ENCODE measurements at places on chromosomes 7 and 10.

DNA sequence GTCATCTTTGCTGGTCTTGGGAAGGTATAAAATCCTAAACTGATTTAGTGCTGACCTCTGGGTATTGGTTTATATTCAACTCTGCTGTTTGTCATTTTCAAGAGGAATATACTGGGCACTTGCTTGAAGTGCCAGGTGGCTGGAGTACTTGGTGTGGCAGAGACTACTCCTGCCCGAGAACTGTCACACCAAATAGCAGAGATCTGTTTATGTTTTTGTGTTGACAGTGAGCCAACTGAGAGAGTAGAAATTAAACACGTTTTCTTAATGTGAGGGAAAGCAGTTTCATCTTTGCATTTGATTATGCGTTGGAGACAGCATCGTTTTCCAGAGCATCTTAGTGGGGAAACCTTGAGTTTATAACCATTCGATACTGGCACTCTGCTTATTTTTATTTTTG lies 174.4 kb downstream of the CDCA7L start:
- no peak for DNase-seq

- no peak for DNase-seq
Measured at GRCh38 chr7:157753713-157754415, 417.1 kb downstream of the DNAJB6 start.

GRCh38 chr10:112649006-112649821 lies 202.2 kb downstream of the VTI1A start:
- DNase-seq, result no peak

DNA sequence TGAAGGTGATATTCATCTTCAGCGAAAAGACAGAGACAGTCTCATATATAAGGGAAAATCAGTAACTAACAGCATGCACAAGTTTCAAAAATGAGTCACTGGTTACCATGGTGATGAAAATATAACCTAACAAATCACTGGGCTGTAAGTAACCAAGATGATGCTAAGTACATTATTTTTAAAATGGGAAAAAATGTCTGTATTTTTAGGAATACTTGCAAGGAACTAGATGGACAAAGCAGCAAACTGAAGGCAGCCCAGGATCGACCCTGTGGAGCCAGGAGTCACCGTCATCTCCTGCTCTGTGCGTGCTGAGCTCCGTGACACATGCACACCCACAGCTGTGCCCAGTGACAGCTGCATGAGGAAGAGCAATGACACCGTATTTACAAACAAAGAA lies 137.3 kb downstream of the ELMO1 start:
- DNase-seq, result no peak

DNA sequence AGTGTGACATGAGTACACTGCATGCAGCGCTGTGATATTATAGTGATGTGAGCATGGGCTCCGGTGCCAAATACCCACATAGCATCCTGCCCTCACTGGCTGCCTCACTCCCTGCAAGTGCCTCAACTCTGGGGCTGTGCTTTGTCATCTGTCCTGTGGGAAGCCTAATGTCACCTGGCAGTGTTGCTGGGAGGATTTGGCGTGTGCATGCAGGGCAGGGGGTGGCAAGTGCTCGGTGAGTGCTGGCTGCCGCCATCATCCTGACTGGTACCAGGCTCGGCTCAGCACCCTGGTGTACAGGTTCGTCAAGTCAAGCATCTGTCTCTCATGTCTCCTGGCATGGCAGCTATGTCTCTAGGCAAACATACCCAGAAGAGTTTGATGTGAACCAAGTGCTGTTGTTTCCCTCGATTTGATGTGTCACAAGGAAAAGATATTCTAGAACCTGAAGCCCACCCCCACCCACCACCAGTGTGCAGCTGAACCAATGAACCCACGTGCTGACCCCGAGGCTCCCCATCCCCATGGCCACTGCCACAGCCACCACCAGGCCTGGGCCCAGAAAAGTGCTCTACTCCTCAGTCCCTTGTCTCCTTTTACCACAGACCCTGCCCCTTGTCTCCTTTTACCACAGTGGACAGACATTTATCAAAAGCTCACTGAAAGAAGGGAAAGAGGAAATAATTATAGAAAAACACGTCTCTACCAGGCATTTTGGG lies 135.8 kb downstream of the MAPK8 start:
- DNase-seq, result no peak

DNA sequence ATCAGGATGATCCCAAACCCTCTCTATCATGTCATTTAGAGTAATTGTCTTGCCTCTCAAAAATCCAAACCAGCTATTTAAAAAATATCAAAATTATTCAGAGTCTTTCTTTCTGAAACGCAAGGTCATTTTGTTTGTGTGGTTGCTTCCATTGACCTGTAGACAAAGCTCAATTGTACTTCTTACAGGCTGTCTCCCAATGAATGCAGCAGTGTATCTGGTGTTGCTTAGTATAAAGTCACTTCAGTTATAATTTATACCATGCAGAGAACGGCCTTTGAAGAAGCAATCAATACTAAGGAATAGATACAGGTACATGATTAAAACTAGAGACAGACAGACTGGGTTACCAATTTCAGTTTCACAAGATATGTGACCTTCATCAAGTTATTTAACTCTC lies 80.9 kb downstream of the DOCK4 start:
- DNase-seq, result no peak

DNA sequence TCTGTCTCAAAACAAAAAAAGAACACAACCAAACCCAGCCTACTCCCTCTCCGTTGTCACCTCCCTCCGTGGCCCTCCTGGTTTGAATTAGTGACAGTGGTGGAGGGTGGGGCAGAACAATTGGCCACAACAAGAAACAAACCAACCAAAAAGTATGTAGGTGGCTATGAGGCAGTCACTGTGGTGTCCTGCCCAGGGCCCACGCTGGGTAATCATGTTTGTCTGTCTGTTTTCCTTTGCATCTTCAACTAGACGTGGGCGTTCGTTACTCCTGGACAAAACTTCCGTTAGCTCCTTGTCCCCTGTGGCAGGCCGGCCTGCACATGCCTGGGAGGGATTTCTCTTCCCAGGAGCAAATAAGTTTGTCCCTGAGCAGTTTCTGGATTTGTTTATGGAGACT lies 78.4 kb downstream of the XRCC2 start:
- no peak for DNase-seq

- DNase-seq, result no peak
Measured at GRCh38 chr7:36161996-36162395, 8.9 kb downstream of the EEPD1 start.

DNA sequence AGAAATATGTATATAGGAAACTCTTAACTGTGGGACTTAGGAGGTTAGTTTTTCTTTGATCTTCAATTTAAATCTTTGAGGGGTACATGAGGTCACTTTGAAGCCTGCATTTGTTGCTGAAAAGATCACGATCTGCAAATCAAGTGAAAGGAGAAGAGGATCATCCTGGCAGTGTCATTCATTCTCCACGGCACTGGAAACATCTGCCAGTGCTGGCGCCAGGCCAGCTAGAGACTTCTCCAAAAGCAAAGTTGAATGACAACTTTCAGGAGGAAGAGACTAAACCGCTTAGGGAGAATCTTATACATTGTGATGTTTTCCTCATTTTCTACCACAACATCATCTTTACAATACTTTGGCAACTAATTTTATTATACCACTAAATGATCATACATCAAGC lies 42.5 kb downstream of the MRC1 start:
- no peak for DNase-seq

- no peak for DNase-seq
Measured at GRCh38 chr10:127447197-127447596, 101.9 kb upstream of the NPS start.

DNA sequence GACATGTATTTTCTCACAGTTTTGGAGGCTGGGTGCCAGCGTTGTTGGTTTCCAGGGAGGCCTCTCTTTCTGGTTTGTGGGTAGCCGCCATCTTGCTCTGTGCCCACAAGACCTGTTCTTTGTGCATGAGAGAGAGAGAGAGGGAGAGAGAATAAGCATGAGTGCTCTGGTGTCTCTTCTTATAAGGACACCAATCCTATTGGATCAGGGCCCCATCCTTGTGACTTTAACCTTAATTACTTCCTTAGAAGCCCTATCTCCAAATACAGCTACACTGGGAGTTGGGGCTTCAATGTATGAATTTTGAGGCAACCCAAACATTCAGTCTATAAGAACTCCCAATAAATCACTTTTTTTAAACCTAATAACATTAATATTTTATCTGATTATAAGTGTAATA lies 114.6 kb downstream of the PARP12 start:
- no peak for DNase-seq

DNA sequence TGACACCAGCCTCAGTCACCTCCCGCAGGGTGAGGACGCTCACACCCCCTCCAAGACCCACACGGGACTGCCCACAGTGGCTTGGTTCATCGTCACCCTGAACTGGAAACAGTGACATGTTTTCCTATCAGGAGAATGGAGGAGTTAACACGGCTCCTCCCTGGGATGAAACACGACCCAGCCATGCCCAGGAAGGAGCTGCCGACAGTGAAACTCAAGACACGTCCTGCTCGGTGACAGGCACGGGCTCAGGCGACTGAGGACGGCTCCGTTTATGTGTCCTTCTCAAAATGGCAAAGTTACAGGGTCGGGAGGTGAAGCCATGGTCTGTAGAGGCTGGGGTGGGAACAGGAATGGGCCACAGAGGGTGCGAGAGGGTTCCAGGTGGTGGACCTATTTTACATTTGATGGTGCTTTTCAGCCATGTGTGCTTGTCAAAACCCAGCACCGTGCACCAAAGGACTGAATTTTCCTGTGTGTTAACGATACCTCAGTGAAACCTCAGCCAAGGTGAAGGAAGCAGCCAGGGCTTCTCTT lies 272.4 kb downstream of the ADARB2 start:
- DNase-seq, result no peak

GRCh38 chr10:124470544-124471434 lies 9.2 kb downstream of the LHPP start:
- no peak for DNase-seq

GRCh38 chr7:156827587-156828203 lies 65.3 kb downstream of the LMBR1 start:
- no peak for DNase-seq

GRCh38 chr7:82549616-82550285 lies 106.2 kb upstream of the CACNA2D1 start:
- no peak for DNase-seq

GRCh38 chr10:8088504-8088903 lies 34.0 kb downstream of the GATA3 start:
- DNase-seq, result peak; percentile 20

- no peak for DNase-seq
Measured at GRCh38 chr7:21671859-21672258, 129.0 kb downstream of the DNAH11 start.

GRCh38 chr7:107079212-107079940 lies 34.9 kb downstream of the PRKAR2B start:
- peak; percentile 68 for DNase-seq

- no peak for DNase-seq
Measured at GRCh38 chr10:102384053-102384452, 11.5 kb upstream of the NFKB2 start.

- DNase-seq, result no peak
Measured at GRCh38 chr10:131938681-131939080, 37.9 kb downstream of the PPP2R2D start.

GRCh38 chr10:57017356-57018037 lies 656.4 kb upstream of the ZWINT start:
- DNase-seq, result no peak

DNA sequence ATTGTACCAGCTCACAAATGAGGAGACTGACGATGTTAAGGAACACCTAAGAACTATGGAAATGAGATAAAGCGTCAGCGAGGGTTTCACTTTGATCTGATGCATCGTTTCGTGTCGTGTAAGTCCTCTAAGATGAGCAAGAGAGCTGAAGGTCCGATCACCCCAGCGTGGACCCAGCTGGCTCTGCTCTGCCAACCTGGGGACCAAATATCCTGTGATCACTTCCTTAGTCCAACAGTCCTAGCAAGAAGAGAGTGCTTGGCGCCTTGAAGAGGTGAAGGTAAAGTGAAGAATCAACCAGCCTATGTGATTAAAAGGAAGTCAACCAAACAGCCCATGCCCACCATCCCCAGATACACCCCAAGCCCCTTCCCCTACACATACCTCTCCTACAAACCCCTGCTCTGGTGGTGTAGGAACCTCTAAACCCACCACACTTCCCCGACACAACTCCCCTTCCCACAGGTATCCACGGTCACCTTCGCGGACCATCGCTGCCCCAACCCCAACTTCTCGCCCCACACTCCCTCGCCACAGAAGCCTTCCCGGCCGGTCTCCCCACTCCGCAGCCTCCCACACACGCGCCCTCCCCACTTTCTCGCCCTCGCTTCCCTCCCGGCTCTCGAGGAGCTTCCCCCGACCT lies 722 bp downstream of the UPF2 start:
- no peak for DNase-seq

GRCh38 chr10:74035303-74035702 lies 37.4 kb downstream of the VCL start:
- no peak for DNase-seq

- no peak for DNase-seq
Measured at GRCh38 chr7:103149808-103150180, 895 bp upstream of the NAPEPLD start.

DNA sequence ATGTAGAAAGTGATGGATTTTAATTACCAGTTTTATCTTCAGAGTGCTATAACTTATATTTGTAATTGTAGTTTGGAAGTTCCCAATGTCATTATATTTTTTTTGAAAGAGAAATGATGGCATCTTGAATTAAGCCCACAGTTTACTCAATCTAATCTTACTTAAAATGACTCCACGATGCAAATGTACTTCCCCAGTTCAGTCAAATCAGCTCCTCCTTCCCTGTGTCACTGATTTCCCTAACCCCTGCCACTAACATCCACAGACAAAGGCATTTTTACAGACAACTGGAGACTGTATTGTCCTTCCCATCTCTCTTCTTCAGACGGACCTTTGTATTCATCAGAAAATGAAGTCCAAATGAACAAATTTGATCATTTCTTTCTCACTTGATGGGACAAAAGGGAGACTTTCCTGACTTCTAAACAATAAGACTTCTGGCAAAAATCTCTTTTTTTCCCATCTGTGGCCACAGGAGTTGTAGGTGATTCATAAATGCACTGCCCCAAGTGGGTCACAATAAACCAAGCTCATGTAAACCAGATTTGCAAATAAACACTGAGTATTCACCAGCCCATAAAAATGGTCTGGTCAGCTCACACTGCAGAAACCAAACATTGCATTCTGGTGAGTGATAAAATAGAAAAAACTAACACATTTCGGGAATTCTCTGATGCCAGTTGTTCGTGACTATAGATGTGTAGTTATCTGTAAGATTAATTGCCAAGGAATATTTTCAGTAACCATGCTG lies 162.9 kb downstream of the FANK1 start:
- DNase-seq, result no peak

GRCh38 chr7:20449176-20449575 lies 118.5 kb downstream of the ITGB8 start:
- DNase-seq, result no peak

DNA sequence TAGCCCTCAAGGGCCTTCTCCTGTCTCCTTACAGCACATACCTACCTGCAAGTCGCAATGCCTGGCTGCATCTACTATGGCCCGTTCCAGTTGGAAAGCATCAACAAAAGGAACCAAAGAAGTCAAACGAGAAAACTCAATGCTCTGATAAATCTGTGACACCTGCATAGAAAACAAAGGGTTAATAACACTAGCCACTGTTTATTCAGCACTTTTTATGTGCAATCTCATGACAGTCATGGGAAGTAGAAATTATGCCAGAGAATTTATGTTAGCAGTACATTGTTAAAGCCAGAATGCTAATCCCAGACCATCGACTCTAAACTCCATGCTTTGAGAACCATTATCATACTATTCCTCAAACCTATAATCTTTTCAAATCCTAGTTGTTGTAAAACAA lies 21.1 kb downstream of the EIF3A start:
- no peak for DNase-seq
